Fibroblast of skin of right biceps (primary cell): ENCODE measurements at places on chromosomes 2 and 18.
A peak's percentile ranks its signal among the peaks of the same experiment; 100 is the strongest.

GRCh38 chr2:239026711-239027361 is 179.0 kb downstream of the TWIST2 start:
- DNase-seq: peak; percentile 28

- peak; percentile 52 for DNase-seq
These were observed 256.2 kb downstream of the TSN start for GRCh38 chr2:122011493-122012270.

DNA sequence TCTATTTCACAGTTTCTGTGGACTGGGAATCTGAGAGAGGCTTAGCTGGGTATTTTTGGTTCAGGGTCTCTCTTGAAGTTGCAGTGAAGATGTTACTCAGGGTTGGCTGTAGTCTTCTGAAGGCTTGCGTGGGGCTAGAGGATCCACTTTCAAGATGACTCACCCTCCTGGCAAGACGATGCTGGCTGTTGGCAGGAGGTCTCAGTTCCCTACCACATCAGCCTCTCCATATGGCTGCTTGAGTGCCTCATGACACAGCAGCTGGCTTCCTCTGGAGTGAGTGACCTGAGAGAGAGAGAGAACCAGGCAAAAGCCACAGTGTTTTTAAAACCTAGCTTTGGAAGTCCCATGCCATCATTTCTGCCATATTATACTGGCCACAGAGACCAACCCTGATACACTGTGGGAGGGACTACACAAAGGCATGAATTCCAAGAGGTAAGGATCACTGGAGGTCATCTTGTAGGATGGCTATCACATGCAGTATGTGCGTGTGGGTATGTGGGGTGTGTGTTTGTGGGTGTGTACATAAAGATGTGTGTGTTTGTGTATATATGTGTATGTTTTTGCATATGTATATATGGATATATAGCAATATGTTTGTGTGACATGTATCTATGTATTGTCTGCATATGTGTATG is 25.1 kb downstream of the DNPEP start:
- DNase-seq: peak; percentile 95

- peak; percentile 91 for DNase-seq
These were observed 176.0 kb downstream of the ACKR3 start for GRCh38 chr2:236745420-236746210.

- peak; percentile 71 for DNase-seq
These were observed 517.8 kb upstream of the DSEL start for GRCh38 chr18:68034296-68034695.

DNA sequence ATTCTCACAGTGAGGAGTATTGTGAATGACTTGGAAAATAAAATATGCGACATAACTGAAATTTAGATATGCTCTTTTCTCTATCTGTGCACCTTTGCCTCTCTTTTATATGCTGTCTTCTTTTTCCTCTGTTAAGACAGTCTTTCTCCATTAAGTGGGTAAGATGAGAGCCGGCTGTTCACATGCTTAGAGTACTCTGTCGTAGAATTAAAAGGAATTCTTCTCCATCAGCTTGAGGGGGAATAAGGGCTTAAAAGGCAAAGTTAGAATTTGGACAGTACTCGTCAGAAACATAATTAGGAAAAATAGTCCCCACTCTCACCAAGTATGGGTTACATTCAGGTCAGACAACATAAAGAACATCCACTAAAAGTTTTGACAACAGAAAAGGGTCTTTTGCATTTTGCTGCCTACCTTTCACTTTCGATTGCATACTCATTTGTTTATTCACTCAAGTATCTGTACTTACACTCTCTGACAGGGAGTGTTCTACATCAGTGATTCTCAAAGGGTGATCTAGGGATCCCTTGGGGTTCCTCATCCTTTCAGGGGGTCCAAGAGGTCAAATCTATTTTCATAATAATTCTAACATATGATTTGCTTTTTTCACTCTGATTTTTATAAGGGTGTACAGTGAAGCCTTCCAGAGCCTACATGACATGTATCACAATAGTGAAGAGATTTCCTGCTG is 48.0 kb downstream of the ARHGAP15 start:
- no peak for DNase-seq

DNA sequence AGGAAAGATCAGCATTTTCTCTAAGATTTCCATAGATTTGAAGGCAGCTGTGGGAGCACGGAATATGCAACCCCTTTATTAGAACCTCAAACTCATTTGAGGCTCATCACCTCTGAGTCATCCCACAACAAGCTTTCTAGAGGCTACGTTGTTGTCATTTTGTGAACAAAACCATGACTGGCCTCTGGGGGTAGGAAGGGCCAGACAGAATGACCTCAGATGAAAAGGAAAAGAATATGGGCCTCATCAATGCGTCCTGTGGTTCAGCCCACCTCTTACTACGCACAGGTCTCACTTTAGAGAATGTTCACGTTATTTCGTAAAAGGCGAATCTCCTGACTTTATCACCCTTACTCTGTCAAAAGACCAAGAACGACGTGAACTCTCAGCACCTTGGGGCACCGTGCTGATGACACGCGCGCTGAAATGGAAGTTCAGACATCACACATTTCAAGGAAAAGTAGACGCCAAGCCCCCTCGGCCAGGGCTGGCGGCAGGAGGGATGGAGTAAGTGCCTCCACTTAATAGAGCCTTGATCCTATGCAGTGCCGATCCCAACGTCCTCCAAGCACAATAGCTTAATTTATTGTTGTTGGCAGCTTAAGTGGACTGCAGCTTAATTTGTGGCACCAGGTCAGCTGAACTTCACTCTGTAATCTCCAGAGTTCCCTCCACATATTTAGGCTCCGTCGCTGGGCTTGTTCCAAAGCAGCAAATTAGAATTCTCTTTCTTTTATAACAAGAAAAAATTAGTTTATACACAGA is 208.3 kb downstream of the EIPR1 start:
- DNase-seq: peak; percentile 65

- DNase-seq: no peak
These were observed 23.2 kb downstream of the CENPO start for GRCh38 chr2:24816404-24816803.

GRCh38 chr2:117771969-117772630 is 42.4 kb upstream of the DDX18 start:
- DNase-seq: peak; percentile 30

- DNase-seq: no peak
These were observed 52.9 kb downstream of the RNU4ATAC start for GRCh38 chr2:121583555-121583954.

- no peak for DNase-seq
These were observed 193.7 kb upstream of the VWC2L start for GRCh38 chr2:214217136-214217535.

GRCh38 chr2:240970816-240971215 is 27.6 kb upstream of the SNED1 start:
- DNase-seq: no peak

DNA sequence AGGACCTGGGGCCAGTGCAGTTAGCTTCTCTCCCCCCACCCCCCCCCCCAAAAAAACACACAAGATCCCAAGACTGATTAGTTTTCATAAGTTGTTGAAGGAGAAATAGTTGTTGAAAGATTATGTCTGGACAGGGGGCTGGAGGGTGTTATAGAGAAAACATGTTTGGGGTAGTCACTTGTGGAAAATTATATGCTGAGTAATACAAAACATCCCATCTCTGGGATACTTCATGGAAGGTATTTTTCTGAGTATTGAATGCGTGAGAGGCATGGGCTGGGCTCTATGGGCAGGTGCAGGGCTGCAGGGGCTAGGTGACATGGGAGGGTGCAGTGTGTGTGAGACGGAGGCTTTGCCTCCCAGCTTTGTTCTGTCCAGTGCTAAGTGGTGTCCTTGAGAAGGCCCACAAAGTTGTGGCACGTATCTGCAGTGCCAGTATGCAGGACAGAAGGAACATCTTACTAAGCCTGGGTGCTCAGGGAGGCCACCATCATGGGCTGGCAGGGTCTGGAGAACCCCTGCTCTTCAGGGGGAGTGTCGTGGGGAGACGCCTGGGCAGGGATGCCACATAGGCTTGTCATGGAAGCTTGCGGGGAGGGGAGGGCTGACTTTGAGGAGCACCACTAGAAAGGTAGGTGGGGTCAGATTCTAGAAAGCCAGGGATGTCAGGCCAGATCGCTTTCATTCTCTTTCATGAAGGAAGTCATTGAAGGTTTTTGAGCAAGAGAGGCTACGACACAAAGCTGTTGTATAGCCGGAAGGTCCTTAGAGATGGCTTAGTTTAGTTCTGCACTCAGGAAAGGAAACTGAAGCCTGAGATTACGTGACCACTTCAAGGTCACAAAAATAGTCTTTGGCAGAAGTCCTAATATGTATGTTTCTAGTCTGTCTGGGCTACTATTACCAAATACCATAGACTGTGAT is 232.0 kb downstream of the LDLRAD4 start:
- no peak for DNase-seq

- DNase-seq: peak; percentile 50
These were observed 68.8 kb upstream of the SMAD7 start for GRCh38 chr18:49019446-49020045.

DNA sequence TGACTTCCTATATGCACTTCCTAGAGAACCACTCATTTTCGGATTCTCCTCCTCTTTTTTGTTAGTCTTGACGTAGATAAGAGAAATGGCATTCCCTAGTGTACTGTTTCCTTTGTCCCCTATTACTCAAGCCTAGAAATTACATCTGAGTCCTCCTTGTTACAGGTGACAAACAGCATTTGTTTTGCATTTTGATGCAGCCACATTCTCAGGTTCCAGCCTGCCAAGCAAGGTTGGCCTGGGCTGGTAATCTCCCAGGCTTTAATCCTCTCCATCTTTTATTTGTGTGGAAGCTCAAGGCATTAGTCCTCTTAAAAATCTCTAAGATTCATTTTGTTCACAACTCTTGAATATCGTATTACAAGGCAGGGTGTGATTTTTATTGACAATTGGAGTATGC is 318.0 kb upstream of the NRP2 start:
- no peak for DNase-seq

DNA sequence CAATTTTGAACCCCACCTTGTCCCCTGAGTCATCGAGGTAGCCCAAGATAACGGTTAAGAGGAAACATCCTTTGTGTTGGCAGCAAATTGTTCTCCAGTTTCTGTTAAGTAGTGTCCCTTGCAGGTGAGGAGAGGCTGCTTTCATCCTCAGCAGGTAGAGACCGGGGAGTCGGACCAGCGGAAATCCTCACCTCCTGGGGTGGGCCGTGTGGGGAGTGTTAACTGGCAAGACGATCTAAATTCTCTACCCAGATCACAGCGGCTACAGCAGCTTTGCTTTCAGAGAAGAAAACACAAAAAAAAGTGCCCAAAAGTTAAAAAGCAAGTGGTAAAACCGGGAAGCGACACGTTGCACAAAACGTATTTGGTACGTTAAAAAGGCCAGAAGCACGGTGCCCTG is 63.2 kb downstream of the ADI1 start:
- no peak for DNase-seq

DNA sequence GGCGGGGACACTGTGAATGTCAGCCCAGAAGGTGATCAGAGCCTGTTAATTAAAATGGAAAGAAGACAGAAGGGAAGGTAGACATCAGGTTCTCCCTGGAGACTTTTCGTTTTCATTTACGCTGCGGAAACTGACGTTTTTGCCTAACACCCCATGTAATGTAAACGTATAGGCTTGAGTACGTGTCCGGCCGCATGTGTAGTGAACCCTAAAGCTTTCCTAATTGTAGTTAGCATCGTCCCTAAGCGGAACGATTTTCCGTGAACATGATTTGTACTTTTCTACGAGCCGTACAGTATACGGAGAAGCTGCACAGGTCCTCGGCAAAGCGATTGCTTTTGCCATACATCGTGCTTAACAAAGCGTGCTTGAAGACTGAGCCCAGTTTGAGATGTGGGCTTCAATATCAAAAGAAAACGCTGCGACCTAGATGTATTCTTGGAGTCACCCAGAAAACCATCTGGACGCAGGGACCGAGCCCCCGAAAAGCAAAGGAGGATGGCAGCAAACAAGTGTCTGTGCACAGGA is 284 bp downstream of the TIMM21 start:
- no peak for DNase-seq

- no peak for DNase-seq
These were observed 31.9 kb downstream of the ADCY3 start for GRCh38 chr2:24888177-24888576.

DNA sequence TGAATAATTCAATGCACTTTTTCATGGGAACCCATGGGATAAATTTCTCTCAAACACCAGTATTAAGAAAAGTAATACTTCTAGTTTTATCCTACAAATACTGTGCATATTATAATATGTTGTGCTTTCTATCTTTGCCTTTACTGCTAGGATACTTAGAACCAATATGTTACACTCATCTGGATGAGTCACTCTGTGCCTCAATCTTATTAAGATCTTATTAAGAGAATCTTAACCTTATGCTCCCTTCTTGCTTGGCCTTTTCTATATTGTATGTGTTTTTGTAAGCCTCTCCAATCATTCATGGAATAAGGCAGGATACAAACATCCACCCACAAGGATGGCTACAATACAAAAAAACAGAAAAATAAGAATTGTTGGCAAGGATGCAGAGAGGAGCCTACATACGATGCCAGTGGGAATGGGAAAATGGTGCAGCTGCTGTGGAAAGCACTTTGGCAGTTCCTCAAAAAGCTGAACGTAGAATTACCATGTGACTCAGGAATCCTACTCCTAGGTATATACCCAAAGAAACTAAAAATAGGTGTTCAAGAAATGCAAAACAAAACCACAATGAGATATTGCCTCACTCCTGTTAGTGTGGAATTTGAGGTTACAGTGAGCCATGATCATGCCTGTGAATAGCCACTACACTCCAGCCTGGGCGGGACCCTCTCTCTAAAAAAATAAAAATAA is 10.7 kb upstream of the TWSG1 start:
- peak; percentile 81 for DNase-seq

- no peak for DNase-seq
These were observed 36.6 kb downstream of the CYP26B1 start for GRCh38 chr2:72111061-72111460.

DNA sequence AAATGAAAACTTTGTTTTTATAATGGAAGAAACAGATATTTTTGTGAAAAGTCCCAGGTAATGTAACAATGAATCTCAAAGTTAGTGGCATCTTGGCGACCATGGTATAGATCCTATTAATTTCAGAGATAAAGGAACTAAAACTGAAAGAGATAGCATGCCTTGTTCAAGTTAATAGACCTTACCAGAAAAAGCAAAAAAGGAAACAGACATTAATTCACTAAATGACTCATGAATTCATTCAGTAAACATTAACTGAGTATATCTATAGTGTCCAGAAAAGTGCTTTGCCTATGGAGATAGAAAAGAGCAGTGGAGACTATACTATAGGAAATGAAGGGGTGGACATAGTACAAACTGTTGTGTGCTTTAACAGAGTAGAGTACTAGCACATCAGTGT is 763.3 kb downstream of the TRIB2 start:
- DNase-seq: no peak

DNA sequence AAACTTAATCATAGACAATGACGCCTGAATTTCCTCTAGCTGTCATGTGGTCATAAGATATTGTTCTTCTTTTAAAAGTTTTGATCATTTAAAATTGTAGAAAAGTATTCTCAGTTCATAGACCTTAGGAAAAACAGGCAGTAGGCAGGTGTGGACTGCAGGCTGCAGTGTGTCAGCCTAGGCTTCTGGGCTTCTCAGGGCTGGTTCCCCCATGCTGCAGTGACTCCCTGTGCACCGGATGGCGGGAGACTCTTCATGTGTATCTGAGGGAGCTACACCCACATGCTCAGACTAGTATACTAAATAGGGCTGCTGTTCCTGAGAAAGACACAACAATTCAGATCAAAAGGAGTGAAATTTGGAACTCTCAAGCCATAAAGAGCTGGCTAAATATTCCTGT is 72.4 kb downstream of the PXDN start:
- no peak for DNase-seq
